ENCODE measurements at places on chromosomes 1 and 21. TPM values are rescaled to one million over a fixed set of nuclear protein-coding genes. Genes with fewer than 3 reads are reported as not detected.
A peak's percentile ranks its signal among the peaks of the same experiment; 100 is the strongest.

GRCh38 chr1:36132029-36132428 is 7.0 kb upstream of the COL8A2 start:
- H3K27me3 ChIP-seq: no peaks in the 10 kb centered on the region
- H3K4me3 ChIP-seq: no peak overlapping the region
- H3K36me3 ChIP-seq: no peaks in the 10 kb centered on the region
- DNase-seq: no peak

- no peak overlapping the region for H3K27ac ChIP-seq
- no peaks in the 10 kb centered on the region for H3K36me3 ChIP-seq
- no peak for DNase-seq
- H3K4me1 ChIP-seq: no peaks in the 10 kb centered on the region
Measured at GRCh38 chr21:31041295-31042079, 3.2 kb upstream of the KRTAP19-8 start.

- no peaks in the 10 kb centered on the region for H3K36me3 ChIP-seq
- H3K4me1 ChIP-seq: peaks cover 46% of the 10 kb centered on the region
- H3K27me3 ChIP-seq: no peaks in the 10 kb centered on the region
- no peak for DNase-seq
- H3K27ac ChIP-seq: peak overlapping the region; percentile 94
Measured at GRCh38 chr1:54407154-54407403, 885 bp upstream of the SSBP3 start.

DNA sequence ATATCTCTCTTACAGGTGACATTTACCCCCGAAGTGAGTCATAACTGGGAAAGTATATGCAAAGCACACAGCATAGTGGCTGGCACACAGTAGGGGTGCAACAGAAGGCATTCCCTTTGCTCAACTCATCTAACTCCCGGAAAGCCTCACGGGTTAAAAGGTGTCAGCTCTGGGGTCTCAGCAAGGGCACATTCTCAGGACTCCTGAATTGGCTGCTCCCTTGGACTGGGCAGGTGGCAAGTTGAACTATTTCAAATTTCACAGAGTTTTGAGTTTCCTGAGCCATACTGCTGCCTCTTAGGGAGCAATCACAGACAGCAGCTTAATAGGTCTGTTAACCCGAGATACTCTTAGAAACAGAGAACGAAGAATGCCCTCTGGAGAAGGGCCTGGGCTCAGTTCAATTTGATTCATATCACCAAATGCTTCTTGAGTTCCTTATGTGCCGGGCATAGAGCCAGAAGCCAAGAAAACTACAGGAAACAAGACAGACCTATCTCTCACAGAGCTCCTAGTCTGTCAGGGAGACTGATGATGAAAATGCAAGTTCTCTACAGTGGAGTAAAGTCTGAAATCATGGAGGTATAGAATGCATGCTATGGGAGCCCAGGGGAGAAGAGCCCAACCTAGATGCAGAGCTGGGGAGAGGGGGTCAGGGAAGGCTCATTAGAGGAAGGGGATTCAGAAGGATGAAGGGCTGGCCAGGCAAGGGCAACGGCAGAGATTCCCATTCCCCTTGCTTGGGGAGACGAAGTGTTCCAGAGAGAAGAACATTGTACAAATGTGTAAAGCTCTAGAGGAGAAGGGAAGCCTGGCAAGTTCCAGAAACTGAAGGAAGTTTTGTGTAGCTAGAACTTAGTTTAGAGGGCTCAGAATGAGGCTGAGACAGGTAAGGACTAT is 143.9 kb upstream of the HMGB4 start:
- no peak for DNase-seq
- H3K4me1 ChIP-seq: no peaks in the 10 kb centered on the region
- no peak overlapping the region for H3K27ac ChIP-seq
- no peaks in the 10 kb centered on the region for H3K27me3 ChIP-seq

Gene EIF2D
- 40.4 TPM for total RNA-seq

GRCh38 chr1:88216441-88216840 is 467.6 kb upstream of the PKN2 start:
- no peaks in the 10 kb centered on the region for H3K27me3 ChIP-seq
- no peak overlapping the region for H3K4me3 ChIP-seq
- H3K4me1 ChIP-seq: peaks cover 8% of the 10 kb centered on the region
- no peaks in the 10 kb centered on the region for H3K36me3 ChIP-seq
- DNase-seq: peak; percentile 7
